ENCODE measurements at places on chromosomes 3 and 15.

GRCh38 chr3:63400246-63400860 is 122.2 kb downstream of the SYNPR start:
- DNase-seq = no peak

DNA sequence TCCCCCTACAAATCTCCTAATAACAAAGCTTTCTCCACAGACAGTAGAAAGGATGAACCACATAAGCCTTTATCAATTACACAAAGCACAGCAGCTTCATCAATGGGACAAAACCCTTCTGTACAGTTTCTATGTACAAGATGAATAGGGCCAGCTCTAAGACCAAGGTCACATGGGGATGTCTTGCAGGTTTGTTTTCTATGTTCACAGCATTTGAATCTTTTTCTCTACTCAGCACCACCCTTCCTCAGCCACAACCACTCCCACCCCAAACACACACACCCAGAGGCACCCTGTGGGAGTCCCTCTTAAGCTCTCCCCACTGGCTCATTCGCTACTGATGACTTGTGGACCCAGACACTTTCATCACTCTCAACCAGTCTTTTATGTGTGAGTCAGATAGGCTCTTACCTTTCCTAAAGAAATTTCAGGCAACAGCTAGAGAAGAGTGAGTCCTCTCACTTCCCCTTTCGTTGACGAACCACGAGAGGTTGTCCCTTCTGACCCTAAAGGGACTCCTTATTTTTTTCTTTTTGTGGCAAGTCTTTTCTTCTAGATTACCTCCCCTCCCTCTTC is 57.9 kb downstream of the ARHGAP31 start:
- DNase-seq = no peak

- DNase-seq = no peak
Observed at GRCh38 chr15:58383876-58384275, 47.9 kb upstream of the LIPC start.

GRCh38 chr3:46675843-46676567 is 17.5 kb downstream of the ALS2CL start:
- no peak for DNase-seq

GRCh38 chr15:89633585-89633984 is 21.7 kb downstream of the KIF7 start:
- no peak for DNase-seq

- DNase-seq = no peak
Observed at GRCh38 chr3:78801926-78802561, 965.8 kb downstream of the ROBO1 start.

GRCh38 chr3:69604735-69605450 is 134.4 kb upstream of the MITF start:
- no peak for DNase-seq

DNA sequence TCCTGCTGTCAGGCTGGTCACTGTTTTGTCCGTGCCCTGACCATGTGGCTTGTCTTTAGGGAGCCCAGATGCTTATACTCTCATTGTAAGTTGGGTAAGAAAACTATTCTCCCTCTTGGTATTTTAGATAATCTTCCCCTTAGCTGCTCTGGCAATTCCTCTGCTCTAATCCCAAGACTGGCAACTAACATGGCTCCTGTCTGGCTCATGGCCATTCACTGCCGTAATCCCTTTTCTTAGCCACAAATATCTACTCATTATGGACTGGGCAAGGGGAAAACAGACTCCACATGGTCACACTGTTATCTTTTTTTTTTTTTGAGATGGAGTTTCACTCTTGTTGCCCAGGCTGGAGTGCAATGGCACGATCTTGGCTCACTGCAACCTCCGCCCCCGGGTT is 38.8 kb downstream of the TYRO3 start:
- DNase-seq = peak; percentile 34

DNA sequence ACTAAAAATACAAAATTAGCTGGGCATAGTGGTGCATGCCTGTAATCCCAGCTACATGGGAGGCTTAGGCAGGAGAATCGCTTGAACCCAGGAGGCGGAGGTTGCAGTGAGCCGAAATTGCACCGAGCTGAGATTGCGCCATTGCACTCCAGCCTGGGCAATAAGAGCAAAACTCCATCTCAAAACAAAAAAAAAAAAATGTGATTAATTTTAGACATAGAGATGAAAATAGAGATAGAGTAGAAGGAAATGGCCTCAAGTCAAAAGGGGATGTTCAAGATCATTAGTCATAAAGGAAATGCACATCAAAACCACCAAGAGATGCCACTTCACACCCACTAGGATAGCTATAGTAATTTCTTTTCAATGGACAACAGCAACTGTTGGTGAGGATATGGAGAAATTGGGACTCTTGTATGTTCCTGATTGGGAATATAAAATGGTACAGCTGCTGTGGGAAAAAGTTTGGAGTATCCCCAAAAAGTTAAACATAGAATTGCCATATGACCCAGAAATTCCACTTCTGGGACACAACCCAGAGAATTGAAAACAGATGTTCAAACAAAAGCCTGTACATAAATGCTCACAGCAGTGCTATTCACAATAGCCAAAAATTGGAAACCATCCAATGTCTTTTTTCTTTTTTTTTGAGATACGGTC is 55.4 kb downstream of the ABHD2 start:
- DNase-seq = no peak

- no peak for DNase-seq
Observed at GRCh38 chr15:32694222-32694983, 23.4 kb upstream of the GREM1 start.

GRCh38 chr3:174439331-174440252 is 419.5 kb upstream of the NAALADL2 start:
- no peak for DNase-seq

- DNase-seq = no peak
Observed at GRCh38 chr3:77362936-77363335, 323.0 kb downstream of the ROBO2 start.

DNA sequence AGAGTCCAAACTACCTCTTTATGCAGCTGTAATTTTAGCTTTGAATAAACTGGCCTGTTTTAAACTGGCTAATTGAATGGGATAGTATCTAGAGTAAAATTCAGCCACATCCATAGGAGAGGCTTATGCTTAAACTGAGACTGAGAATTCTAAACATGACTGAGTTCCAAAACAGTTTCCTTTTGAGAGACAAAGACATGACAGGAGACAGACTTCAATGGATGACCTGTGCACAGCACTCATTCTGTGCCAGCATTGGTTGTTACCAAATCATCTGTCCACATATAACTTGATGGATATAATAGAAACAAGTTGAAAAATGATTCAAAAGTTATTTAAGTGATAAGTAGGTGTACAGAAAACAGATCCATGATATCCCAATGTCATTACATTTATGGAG is 20.9 kb downstream of the IL12A start:
- no peak for DNase-seq

- no peak for DNase-seq
Observed at GRCh38 chr3:175430983-175431773, 572.0 kb downstream of the NAALADL2 start.

- no peak for DNase-seq
Observed at GRCh38 chr3:194749631-194750490, 64.2 kb downstream of the FAM43A start.

GRCh38 chr3:107184375-107184774 is 192.9 kb upstream of the CCDC54 start:
- no peak for DNase-seq

DNA sequence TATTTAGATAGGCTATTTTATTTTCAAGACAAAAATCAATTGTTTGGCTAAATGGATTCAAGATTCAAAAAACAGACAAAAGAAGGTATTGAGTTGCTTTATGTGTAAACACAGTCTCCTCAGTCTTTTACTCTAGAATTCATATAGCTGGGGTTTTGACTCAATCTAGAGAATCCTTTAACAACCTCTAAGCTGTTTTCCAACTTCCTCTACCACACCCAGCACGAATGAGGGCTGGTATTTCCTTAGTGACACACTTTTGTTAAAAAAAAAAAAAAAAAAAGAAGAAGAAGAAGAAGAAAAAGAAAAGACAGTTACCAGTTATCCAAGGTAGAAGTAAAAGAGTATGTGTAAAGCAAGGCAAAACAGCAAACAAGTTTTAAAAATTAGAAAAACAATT is 732.8 kb upstream of the GOLIM4 start:
- no peak for DNase-seq

- DNase-seq = no peak
Observed at GRCh38 chr3:152202976-152203626, 65.6 kb upstream of the MBNL1 start.

Data from cerebellar nuclear complex (tissue), 1 donor.